ENCODE measurements at places on chromosomes 2 and 18.

- peak; percentile 7 for DNase-seq
These were observed 94.7 kb upstream of the ARHGAP15 start for GRCh38 chr2:143034292-143035074.

DNA sequence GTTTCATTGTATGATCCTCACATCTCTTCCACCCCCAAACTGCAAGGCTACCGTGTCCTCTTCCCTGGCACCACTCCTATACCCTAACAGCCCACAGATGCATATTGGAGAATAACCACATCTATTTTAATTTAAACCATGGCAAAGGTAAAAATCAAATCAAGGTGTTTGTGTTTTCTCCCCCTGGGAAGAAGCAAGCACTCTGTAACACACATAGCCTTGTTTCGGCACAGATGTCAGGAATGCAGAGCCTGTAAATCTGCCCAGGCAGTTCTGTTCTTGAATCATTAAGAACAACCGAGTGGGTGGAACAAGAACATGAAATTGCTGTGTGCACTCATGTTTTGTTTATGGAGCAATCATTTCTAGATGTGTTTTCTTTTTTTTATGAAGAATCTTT lies 6.8 kb upstream of the COX7A2L start:
- DNase-seq, result no peak

DNA sequence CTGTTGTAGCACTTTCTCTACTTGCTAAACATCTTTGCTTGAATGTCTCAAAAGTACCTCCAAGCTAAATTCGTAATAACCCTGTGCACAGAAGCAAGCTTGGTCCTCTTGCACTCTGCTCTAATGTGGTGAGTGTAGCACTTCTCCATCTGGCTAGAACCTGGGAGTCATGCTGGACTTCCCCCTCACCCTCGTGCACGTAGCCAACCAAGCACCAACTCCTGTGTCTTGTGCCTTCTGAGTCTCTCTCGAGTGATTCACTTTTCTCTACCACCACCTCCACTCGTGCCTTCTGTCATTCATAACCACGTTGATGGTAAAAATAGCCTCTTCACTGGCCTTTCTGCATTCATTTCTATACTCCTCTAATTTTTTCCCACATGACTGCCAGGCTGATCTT lies 91.9 kb upstream of the KCNE4 start:
- DNase-seq, result no peak

GRCh38 chr2:57941816-57942215 lies 104.8 kb upstream of the VRK2 start:
- DNase-seq, result no peak

DNA sequence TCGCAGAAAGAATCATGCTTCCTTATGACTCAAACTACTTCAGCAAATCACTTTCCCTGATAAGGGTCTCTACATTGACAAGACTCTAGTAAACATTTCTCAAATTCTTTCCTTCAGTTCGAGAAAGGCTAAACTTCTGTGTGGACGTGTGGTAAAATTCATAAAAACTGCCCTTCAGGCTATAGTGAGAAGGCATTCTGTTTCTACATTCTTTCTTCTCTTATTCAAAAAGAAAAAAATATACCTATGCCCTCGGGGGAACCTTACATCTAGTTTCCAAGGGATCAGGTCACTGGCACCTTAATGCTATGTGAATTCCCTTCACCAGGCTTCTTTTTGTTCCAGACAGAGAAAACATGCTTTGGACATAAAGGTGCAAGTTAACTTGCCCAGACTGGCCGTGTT lies 4.9 kb downstream of the VIT start:
- no peak for DNase-seq

- DNase-seq, result no peak
These were observed 37.1 kb downstream of the ACSL3 start for GRCh38 chr2:222897898-222898297.

DNA sequence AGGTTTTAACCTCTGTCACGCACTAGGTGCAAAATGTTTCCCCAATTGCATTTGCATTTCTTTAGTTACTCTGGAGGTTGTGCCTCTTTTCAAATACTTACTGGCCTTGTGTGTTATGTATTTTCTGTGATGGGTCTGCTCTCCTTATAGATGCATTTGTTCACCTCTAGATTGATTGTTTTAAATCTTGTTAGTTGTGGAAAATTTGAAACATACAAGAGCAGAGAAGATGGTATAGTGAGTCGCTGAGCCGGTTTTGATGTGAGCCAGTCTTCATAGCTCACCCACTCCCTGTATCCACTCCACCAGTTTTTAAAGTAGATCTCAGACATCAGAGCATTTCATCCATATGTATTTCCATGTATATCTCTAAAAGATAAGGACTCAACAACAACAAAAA lies 6.5 kb downstream of the IMP4 start:
- DNase-seq, result no peak

GRCh38 chr2:33216508-33217182 lies 259.8 kb upstream of the RASGRP3 start:
- peak; percentile 2 for DNase-seq

GRCh38 chr2:11695576-11695975 lies 25.6 kb upstream of the NTSR2 start:
- no peak for DNase-seq

DNA sequence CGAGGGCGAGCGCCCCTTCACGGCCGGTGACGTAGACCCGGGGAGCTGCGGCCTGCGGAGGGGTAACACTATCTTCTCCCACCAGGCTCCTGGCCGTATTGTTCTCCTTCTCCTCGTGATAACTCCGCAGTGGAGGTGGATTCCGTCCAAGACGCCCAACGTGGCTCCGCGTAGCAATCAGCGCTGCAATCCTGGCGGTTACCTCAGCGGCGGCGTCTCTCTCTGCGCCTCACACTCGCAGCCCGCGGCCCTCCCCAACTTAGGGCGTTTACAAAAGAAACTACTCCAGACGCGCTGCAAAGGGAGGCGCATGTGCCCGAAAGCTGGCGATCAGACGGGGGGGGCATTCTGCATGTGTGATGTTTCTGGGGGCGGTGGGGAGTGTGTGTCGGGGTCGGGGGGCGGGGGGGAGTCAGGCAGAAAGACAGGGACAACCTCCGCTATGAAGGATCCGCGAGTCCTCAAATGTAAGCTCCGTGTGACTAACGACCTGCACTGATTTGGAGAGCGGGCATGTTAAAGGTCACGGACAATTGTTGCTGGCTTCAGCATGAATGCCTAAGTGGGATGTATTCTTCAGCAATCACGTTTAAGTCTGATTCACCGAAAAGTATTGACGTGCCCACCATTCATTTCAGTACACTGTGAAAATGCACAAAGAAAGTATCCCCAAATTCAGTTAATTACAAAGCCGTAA lies 1.3 kb upstream of the ZNF516 start:
- DNase-seq, result no peak

GRCh38 chr2:3516831-3517230 lies 2.5 kb downstream of the ADI1 start:
- no peak for DNase-seq

GRCh38 chr2:47003641-47004427 lies 88.2 kb upstream of the MCFD2 start:
- DNase-seq, result no peak

DNA sequence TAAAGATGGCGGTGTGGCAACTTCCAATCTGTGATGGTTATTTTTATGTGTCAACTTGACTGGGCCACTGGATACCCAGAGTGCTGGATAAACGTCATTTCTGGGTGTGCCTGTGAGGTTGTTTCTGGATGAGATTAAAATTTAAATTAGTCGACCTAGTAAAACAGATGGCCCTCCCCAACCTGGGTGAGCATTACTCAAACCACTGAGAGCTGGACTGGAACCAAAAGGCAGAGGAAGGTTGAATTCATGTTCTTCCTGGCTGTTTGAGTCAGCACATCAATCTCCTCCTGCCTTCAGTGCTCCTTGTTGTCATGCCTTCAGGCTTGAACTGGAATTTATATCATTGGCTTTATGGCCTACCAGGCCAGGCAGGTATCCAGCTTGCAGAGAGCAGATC lies 190.8 kb upstream of the RGPD4 start:
- DNase-seq, result no peak
